ENCODE measurements at places on chromosomes 11 and 22.

GRCh38 chr11:72754544-72755155 lies 2.4 kb upstream of the ARAP1 start:
- DNase-seq = no peak

GRCh38 chr11:10998674-10999073 lies 140.8 kb upstream of the ZBED5 start:
- DNase-seq = no peak

DNA sequence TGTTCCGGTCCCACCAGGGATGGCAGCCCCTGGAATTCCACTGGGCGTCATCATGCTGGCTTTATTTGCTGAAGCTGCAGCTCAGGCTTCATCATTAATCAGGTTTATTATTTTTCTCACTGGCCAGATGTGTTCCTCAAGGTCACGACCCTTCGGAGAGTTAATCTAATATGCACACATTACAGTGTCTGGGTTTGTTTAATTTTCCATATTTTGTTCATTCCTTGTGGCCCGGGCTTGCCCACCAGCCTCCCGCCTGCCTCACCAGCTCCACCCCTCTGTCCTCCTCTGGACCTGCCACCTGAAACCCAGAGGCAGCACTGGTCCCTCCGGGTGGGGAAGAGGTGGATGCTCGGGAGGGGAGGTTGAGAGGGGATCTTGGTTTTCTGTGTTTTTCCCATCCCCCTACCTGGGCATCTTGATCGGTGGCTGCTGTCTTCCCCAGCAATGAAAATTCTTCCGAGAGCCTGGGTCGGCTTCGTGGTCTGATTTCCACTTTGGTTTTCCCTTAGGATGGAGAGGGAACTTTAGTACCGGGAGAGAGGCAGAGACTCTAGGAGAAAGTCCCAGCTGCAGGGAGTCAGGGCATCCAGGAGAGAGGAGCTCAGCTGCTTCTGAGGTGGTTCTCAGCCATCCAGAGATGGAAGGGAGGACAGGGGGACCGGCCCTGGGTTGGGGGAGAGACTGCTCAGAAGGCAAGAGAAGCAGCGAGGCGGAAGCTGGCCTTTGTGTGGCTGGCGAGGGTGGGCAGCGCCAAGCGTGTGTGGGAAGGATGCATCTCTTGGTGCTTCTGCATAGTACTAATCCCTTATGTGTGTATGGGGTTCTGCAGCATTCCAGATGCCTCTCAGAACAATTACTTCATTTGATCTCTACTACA lies 2.1 kb downstream of the GRIK4 start:
- DNase-seq = no peak

DNA sequence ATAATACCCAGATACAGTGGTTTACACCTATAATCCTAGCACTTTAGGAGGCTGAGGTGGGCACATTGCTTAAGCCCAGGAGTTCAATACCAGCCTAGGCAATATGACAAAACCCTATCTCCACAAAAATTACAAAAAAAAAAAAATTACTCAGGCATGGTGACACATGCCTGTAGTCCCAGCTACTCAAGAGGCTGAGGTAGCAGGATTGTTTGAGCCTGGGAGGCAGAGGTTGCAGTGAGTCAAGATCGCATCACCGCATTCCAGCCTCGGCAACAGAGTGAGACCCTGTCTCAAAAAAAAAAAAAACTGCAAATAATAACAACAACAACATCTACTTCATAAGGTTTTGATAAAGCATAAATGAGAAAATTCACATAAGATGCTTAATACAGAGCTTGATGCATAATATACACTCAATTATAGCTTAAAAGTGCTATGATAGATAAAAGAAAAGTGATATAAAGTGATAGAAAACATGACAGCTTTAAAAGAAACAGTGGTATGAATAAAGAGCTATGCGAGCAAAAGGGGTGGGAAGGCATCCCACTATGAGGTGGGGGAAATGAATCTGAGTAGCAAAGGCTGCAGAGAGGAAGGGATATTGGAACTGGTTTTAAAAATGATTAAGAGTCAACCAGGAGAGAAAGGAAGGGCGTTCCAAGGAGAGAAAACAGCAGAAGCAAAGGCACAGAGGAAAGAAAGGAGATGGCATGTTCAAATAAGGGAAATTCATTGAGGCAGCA lies 197.6 kb downstream of the KIF18A start:
- no peak for DNase-seq

DNA sequence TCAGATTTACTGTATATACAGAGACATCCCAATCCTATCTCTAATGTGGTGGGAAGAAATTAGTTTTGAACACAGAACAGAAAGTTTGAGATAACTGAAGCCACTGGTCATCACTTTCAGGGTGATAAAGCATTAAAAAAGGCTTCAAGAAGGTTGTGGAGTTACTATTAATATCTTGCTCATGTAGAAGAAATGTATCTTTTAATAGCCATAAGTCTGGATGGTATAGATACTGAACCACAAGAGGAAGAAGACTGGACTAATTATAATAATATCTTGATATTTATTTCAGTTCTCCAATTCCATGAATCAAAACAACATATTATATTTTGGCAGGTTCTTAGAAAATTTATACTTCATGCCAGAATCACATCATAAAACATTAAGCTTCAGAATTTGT lies 137.1 kb downstream of the TMEM135 start:
- no peak for DNase-seq

DNA sequence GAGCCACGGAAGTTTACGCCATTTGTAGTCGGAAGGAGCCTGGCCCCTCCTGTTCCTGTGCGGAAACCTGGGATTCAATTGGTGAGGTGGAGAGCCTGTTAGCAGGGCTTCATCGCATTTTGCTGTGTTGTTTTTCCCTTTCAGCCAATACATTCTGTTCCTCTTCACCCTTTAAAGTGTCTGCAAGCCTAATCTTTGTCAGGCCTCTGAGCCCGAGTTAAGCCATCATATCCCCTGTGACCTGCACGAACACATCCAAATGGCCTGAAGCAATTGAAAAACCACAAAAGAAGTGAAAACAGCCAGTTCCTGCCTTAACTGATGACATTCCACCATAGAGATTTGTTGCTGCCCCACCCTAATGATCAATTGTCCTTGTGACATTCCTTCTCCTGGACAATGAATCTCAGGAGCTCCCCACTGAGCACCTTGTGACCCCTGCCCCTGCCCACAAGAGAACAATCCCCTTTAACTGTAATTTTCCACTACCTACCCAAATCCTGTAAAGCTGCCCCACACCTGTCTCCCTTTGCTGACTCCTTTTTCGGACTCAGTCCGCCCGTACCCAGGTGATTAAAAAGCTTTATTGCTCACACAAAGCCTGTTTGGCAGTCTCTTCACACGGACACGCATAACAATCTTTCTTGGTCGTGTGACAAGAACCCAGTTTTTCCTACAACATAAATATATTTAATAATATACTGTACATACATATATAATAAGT lies 37.1 kb upstream of the MMP12 start:
- DNase-seq = no peak

- no peak for DNase-seq
Measured at GRCh38 chr11:934527-934926, 8.9 kb downstream of the AP2A2 start.

DNA sequence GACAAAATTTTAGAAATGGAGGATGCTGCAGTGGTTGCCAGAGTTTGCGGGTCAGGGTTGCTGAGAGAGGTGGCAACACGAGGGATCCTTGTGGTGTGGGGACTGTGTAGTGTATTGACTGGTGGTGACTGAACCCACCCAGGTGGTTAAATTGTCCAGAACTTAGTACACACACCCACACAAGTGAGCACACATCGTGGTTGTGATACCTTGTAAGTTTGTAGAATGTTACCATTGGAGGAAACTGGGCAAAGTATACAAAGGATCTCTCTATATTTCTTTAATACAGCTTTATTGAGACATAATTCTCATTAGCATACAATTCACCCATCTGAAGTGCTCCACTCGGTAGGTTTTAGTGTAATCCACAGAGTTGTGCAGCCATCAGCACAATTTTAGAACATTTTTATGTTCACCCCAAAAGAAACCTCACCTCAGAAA lies 56.1 kb downstream of the MED15 start:
- no peak for DNase-seq

GRCh38 chr11:74701351-74701750 lies 29.9 kb downstream of the CHRDL2 start:
- no peak for DNase-seq

- no peak for DNase-seq
Measured at GRCh38 chr11:58923300-58923788, 15.9 kb upstream of the GLYATL1 start.

DNA sequence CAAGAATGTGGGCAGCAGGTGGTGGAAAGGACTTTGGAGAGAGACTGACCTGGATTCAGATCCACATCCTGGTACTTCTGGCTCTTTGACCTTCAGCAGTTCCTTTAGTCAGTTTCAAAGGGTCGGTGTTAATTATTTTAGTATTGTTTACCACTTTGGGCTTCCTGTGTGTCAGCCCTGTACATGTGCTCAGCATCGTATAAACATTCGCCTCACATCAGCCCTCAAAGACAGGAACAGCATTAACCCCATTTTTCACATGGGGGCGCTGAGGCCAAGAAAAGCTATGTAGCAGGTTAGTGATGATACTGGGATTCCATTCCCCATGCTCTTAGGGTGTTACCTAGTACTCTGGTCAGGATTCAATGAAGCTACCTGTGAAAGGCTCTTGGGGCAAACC lies 72.1 kb upstream of the YWHAH start:
- DNase-seq = no peak

GRCh38 chr11:44264761-44265160 lies 45.2 kb downstream of the ALX4 start:
- DNase-seq = no peak

DNA sequence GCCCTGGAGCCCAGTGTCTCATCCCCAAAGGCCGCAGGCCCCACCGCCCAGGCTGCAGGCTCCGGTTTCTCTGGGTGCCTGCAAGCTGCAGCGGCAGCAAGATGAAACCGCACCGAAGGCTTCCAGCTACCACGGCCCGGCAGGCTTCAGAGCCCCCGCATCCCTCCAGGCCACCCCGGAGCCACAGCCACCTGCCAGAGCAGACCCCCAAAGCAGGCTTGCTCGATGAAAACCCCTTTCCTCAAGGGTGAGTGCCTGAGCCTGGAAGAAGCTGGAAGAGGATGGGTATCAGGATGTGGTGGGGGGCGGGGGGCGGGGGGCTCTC lies 24.5 kb upstream of the GNB1L start:
- no peak for DNase-seq

- no peak for DNase-seq
Measured at GRCh38 chr11:114799476-114799875, 121.1 kb downstream of the NXPE2 start.

- DNase-seq = no peak
Measured at GRCh38 chr11:64333556-64333955, 6.4 kb upstream of the CCDC88B start.

Data from AG09309 (cell line).